ENCODE measurements at places on chromosomes 1 and 21.

DNA sequence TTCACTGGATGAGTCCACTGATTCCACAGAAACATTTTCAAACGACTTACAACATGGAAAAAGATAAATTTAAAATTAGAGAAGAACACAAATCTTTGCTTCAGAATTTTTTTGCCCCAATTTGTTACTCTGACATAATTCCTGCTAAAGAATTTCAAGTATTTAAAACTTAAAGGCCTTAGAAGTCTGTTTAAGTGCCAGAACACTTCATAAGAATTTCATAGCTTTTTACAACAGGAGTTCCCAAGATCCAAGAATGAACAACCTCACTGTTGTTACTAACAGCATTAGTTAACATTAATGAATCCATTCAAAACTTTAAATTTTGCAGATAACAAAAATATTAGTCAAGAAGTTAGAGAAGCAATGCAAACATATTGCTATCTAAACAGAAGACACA lies 31.7 kb downstream of the ARHGAP29 start:
- no peak for DNase-seq

DNA sequence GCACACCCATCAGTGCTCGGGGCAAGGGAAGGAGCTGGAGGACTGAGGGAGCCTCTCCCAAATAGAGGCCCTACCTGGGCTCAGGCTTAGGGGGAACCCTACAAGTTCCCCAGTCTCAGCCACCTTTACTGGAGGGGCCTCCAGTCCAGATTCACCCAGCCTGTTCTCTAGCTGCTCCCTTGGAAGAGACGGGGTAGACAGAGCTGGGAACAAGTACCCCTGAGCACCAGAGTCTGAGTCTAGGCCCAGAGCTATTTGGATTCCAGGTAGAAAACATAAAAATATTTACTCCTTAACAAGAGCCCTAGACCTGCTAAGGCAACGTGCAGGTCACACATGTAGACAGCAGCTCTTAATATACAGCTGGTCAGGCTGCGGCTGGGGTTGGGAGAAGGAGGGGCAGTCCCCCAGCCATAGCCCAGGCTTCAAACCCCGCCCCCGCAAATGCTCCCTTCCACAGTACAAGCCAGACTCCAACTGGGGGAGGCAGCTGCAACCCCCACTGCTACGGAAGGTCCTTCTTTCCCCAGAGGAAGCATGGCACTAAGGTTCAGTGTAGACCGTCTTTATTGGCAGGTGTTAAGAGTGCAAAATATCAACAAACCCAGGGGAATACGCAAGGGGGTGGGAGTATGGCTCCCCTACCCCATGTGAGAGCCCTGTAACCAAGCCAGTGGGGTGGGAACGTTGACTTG lies 8.0 kb downstream of the TENT5B start:
- DNase-seq: no peak

- DNase-seq: no peak
Measured at GRCh38 chr1:172969611-172970010, 81.1 kb downstream of the TNFSF18 start.

DNA sequence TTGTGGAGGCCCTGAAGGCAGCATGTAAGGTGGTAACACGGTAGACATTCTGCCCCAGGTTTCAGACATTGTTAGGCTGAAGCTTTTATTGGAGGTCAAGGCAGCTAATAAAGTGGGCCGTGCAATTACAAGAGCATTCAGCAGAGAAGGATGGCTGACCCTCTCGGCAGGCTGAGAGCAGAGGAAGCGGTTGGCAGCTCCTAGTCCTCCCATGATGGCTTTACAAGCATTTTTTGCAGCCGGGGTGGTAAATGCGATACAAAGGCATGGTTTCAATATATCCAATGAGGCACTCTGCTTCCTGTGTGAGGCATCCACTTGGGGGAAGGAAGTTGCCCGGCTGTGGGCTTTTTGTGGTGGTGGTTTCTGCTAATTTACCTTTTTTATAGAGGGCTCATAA lies 14.6 kb downstream of the KIF26B start:
- DNase-seq: no peak

- no peak for DNase-seq
Measured at GRCh38 chr1:85295006-85295431, 18.6 kb upstream of the BCL10 start.

DNA sequence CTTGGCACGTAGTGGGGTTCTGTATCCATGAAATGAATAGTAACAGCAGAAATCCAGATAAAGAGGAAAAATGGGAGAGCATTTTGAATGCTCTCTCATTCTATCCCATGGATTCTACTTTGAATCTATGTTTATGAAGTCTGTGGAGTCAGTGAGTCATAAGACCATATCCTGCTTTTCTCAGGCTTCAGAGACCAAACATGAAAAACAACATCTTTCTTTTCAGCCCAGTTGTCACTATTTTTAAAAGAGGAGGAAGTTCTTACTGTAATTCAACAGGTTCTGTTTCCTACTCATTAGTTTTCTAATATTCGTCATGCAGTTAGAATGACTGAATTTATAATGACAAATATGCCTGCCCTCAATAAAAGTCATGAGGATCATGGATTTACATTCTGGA lies 39.4 kb upstream of the CD55 start:
- DNase-seq: no peak

DNA sequence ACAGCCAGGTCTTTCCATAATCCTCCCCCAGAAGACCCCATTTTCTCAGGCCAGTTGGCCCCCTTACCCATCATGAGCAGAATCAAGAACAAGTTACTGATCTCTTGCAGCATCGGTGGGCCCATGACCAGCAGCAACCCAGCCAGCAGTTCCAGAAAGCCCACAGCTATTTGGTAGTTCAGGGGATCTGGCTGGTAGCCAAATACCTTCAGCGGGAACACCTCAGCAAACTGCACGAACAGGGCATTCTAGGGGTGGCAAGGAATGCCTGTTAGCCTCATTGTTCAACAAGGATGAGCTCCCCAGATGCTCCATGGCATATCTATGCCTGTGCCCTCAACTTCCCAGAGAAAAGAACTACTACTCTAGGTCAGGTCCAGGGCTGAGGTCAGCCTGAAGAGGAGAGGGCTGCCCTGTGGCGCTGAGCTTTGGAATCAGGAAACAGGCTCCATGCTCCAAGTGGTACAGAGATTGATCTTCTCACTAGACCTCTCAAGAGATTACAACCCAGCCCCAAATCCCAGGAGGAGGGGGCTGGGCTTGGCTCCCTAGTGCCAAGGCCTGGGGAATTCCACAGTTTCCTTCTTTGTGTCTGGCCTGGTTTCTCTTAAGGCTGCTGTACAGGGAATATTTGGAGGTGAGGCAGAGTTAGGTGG lies 1.3 kb downstream of the TMEM35B start:
- DNase-seq: no peak

DNA sequence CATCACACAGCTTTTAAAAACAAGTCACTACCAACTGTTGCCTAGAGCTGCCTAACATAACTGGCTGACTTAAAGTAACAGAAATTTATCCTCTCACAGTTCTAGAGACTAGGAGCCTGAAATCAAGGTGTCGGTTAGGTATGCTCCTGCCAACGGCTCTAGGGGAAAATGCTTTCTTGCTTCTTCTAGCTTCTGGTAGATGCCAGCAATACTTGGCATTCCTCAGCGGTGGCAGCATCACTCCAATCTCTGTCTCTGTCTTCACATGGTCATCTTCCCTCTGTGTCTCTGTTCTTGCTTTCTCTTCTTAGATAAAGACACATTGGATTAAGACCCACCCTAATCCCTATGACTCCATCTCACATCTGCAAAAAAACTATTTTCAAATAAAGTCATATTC lies 51.5 kb downstream of the DMRTA2 start:
- no peak for DNase-seq

- DNase-seq: no peak
Measured at GRCh38 chr1:53127546-53127945, 14.9 kb downstream of the SLC1A7 start.

- no peak for DNase-seq
Measured at GRCh38 chr1:43255438-43256210, 14.2 kb upstream of the TMEM125 start.
